ENCODE measurements at places on chromosomes 1 and 21.

DNA sequence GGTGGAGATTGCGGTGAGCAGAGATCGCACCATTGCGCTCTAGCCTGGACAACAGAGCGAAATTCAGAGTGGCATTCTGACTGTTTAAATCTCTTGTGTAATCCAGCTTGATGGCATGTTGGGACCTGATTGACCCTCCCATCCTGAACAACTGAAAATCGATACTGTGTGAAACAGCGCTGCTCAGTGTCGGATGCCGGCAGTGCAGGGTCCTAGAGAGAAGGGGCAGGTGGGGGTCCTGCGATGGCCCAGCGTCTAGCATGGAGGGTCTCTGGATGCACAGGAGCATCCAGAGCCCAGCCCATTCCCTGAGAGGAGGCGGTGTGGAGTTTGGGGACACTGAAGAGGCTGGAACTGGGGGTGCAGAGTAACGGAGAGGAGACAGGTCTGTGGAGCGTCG lies 15.8 kb downstream of the AGT start:
- no peak for DNase-seq

GRCh38 chr1:157407917-157408525 lies 144.3 kb downstream of the FCRL5 start:
- DNase-seq, result no peak

- DNase-seq, result no peak
Observed at GRCh38 chr1:214029796-214030195, 42.0 kb downstream of the PROX1 start.

DNA sequence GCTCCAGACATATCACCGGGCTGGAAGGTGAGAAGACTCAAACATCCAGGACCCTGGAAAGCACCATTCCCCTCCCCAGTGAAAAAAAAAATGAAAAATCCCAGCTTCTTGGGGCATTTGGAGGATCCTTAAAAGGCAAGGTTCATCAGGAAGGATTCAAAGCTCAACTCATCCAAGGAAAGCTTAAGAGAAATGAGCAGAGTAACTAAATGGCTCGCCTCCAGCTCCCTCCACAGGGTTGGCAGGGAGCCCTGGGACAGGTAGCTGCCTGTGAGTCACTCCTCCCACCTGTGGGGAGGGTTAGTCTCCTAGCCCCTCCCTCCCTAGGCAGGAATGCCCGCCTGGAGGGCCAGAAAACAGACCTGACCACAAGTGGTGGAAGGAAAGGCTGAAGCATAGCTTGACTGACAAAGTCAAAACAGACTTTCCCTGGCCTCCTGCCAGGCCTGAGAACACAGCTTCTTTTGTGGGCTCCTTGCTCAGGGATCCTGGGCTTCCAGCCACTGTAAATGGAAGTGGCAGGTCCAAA lies 712 bp upstream of the LAMB3 start:
- DNase-seq, result no peak

DNA sequence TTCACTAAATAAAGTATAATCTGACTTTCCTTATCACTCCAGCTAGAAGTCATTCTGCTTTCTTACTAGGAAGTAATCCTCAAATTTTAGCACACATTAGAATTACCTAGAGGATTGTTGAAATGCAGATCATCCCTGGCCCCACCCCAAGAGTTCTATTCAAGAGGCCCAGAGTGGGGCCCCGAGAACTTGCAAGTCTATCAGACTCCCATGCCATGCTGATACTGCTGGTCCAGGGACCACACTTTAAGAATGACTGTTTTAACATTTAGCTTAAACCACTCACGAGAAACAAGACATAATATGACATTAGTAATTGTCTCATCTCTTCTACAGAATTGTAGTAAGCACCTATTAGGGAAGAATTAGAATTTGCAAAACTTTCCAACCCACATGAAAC lies 7.7 kb upstream of the SYNJ1 start:
- no peak for DNase-seq

- no peak for DNase-seq
Observed at GRCh38 chr1:109762039-109762585, 1.6 kb downstream of the EPS8L3 start.

DNA sequence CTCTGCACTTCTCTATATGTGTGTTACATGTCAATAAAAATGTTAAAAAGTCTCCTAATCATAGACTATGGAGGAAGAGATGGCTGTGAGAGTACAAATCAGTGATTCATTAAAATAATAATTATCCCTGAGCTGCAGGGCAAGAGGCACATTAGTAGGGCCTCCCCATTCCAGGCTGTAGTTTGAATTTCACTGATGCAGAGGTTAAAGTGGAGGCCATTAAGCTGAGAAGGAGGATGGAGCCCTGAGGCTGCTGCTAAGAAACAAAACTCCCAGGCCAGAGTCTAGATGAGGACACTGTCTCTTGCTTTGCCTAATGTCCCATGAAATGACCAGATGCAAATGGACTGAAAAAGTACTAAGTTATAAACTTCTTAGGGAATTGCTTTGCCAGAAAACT lies 89.1 kb upstream of the WDR26 start:
- DNase-seq, result no peak

DNA sequence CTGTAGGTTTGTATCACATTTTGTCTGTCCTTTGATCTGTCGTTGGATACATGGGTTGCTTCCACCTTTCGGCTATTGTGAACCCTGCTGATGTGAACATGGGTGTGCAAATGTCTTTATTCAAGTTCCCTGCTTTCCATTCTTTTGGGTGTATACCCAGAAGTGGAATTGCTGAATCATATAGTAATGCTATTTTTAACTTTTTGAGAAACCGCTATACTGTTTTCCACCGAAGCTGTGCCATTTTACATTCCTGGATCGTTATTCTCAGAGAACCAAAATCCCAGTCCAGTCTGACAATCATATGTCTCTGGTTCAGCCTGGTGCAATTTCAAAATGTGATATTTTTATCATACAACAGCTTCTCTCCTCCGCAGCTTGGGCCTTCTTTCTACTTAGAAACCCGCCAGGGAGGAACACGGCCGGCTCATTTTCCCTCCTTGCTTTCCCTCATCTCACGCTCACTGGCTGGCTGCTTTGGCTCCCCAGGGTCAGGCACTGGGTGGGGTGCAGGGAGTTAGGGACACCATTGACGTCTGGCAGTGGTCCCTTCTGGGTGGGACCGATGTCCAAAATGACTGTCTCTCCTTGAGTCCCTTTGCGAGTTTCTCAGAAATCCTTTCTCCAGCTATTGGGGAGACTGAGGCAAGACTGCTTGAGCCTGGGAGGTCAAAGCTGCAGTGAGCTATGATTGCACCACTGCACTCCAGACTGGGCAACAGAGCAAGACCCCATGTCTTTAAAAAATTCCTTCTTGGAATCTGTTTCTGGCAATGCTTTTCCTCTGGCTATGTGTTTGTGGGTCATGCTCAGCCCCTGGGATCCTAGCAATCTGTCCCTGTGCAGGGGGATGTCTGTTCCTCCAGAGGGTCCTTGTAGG lies 73.5 kb upstream of the AKT3 start:
- no peak for DNase-seq

DNA sequence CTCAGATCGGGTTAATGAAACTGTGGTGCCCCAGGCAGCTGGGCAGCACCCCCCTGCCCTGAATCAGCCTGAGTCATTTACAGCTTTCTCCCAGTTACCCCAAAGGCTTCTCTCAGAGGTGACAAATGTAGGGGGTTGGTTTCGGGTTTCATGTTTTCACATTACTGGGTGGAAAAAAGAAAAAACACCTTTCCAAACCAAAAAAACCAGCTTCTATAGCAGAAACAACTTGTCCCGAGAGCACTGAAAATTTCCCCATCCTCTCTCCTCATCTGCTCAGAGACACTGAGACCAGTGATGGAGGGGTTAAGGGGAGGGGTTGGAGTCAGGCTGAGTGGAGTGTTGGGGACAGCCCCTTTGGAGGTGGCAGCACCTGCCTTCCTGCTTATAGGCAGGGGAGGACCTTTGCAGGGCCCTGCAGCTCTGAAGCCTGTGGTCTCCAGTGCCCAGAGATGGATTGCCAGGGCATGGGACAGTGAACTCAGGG lies 15.6 kb downstream of the UTP11 start:
- no peak for DNase-seq

GRCh38 chr1:37469386-37469785 lies 5.0 kb upstream of the ZC3H12A start:
- DNase-seq, result no peak

Data from SK-N-MC (cell line).